ENCODE measurements at places on chromosomes 4 and X.
A peak's percentile ranks its signal among the peaks of the same experiment; 100 is the strongest.

DNA sequence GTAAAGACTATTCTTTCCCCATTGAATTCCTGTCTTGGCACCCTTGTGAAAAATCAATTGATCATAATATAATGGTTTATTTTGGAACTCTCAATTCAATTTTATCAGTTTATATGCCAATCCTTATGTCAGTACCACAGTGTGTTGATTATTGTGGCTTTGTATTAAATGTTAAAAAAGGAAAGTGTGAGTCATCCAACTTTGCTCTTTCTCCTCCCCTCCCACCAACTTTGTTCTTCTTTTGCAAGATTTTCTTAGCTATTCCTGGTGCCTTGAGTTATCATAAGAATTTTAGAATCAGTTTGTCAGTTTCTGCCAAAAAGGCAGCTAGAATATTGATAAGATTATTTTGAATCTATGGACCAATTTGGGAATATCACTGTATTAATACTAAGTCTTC, 11.2 kb upstream of the RNF175 start:
- no peak for DNase-seq

DNA sequence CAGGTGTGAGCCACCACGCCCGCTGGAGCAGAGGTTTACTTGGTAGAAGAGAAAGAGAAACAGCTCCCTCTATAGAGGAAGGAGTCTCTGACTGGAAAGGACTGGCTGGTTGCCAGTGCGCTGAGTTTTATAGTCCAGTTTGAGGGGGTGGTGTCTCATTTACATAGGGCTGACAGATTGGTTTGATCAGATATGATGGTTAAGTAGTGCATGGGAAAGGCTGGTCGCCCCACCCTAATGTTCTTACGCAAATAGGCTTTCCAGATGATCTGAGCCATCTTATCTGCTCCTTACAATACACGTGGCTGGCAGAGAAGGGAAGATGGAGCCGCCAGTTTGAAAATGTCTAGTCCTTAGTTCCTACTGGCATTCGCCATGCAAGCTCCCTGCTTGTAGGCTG, 439.5 kb downstream of the NAF1 start:
- DNase-seq: no peak

DNA sequence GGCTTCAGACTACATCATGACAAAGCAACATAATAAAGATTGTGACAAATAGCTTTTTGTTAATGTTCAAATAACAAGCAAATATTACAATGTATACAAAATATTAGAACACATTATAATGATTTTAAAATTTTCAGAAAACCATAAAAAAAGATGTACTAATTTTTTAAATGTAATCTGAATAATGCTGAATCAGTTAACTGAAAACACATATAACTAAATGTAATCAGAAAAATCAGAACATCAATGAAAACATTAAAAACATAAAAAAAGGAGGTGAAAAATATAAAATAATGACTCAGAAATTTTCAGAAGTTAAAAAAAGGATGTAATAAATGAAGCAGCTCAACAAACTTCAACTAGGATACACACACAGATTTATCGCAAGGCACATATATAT, 53.5 kb downstream of the ZNF721 start:
- DNase-seq: no peak

DNA sequence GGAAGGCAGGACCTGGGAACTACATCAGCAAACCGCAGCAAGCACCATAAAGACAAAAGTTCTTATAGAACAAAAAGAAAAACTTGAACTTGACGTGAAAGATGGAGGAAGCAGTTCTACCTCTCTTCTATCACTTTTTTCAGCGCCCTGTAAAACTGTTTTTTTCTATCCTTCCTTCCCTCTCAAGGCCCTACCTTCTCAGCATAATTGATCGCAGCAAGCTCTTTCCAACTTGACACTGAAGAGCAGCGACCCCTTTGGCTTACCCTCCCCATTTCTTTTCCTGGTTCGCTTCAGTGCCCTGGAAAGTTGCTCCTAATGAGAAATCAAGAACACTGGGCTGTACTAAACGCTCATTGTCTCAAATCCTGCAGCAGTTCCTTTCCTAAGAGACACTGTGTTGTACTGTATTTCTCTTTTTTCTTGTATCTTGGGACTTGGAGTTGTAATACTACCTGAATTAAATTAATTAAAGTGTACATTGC, 150.6 kb upstream of the SLC4A4 start:
- peak; percentile 13 for DNase-seq

DNA sequence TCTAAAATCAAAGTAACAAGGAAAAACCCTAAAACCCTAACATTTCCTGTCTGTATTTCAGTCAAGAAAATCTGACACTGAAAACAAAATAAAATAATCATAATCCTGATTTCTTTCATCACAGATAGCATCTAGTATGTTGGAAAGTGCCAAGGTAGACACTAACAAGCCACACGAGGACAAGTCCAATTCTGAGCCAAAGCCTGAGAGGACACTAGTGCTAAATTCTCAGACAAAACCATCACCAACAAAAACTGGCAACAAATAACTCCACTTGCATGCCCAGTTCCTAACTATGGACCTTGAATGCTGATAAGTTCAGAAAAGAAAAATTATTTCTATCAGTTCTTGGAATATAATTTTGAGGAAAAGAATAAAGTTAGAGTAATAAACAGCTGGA, 113.7 kb downstream of the MANBA start:
- no peak for DNase-seq

DNA sequence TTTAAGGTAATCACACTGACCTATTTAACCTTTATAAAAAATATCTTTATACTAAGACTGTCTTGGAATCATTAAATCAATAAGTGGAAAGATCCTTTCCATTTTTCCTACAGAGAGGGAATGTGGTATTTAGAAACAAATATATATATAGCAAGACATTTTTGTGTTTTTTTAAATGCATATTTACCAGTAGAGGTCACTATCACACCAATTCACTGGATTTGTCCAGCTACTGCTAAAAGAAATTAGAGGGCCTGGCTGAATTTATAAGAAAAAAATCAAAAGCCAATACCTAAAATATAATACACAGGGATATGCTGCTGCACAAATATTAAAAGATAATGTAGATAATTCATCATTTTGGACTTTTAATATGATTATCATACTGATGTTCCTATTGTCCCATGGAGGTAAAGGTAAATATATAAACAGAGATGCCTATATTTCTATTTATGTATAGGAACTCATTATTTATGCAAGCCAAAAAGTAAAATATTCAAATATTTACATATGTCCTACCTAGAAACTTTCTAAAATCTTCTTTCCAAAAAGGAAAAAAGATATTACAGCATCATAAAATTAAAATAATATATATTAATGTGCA, 69.5 kb downstream of the PDE5A start:
- DNase-seq: no peak

DNA sequence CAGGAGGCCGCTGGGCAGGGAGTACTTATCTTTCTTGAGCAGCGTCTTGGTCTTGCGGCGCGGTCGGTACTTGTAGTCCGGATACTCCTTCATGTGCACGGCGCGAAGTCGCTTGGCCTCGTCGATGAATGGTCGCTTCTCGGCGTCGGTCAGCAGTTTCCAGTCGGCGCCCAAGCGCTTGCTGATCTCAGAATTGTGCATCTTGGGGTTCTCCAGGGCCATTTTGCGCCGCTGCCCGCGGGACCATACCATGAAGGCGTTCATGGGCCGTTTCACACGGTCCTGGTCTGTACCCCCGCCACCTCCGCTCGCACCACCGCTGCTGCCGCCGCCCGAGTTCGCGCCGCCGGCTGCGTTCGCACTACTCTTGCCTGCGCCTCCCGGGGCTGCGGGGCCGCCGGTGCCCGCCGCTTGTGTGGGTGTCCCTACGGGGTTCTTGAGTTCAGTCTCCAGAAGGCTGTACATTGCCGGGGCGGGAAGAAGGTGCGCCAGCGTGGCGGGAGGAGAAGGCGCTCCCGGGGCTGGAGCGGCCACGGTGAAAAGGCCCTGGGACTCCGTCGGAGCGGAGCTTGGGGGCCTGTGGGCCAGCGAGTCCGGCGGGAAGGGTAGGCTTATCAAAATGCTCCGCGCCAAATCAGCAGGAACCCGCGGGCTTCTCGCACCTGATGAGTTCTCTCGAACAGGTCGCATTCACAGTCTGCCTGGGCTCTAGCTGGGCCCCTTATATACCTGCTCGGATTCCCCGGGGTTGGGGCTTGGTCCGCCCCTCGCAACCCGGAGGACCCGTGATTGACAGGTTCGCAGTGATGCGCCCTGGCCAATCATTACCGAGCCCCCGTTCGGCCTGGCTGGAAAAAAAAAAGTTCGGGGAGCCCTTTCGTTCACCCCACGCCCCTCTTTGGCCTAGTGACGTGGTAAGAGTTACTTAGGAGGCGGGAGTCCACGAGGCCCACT, at the start of gene SOX3:
TSS of gene SOX3 (minus strand) at position 699 of the 954 bp plus-strand sequence. CDS start at position 690, 9 bp downstream.
- no peak for DNase-seq

DNA sequence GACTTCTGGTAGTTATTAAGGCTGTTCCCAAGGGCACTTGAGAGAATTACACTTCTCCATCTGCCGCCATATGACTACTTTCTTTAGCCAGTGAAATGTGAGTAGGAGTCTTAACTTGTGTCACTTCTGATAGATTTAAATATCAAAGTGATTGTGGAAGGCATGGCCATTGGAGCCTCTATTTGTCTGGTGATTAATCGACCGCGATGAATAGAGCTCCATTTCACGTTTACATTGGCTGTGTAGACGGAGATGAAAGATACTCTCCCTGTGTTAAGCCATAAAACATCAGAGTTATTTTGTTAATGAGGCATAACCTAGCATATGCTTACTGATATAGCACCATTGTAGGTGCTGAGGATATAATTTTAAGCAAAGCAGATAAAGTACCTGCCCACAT, 852.4 kb downstream of the CCSER1 start:
- DNase-seq: no peak

DNA sequence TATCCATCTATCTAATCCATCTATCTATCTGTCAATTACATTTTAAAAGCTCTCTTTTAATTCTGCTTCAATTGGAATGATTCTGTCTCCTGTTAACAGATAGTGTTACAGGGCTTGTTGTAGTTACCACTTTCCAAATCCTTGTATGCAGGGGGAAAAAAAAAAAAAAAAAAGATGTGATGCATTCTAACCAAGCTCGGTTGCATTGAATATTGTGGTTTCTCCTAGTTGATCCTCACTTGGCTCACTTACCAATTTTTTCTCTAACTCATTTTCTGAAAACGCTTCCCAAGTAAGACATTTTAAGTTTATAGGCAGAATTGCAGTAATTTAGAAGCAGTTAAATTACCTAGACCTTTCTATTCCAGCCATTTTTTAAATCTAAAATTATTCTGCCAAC, 327.9 kb upstream of the PITX2 start:
- no peak for DNase-seq

DNA sequence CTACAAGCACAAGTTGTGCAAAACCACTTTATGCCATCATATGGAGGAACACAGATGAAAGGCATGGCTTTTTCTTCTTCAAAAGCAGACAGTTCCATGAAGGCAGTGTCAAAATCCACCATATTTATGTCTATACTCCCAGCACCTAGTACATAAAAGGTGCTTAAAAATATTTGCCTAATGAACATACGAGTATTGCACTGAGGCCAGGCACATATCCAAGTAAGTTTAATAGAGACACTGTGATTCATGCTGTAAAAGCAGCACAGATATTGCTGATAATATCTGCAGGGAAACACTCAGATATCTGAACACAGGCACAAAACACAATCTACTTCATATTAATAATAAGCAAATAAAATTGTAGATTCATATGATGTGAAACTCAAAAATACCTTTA, 48.1 kb upstream of the CXCL8 start:
- no peak for DNase-seq

- no peak for DNase-seq
Observed at GRCh38 chr4:187603093-187604025, 392.2 kb upstream of the ZFP42 start.

DNA sequence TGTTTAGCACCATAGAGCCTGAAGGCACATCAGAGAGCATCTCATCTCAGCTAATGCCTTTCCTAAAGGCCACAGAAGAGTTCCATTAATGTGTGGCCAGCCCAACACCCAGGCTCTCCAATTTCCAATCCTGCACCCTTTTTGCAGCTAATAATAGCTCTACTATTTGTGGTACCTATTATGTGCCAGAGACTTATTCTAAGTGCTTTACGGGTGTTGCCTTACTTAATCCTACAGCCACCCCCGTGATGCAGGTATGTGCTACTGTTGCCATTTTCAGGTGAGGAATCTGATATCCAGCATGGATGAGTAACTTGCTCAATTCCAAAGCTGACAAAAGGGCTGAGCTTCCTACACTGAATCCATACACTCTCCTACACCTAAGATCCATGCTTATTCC, 217.6 kb upstream of the GALNT7 start:
- no peak for DNase-seq

GRCh38 chr4:123889507-123889906, 492.9 kb downstream of the SPRY1 start:
- DNase-seq: no peak

- no peak for DNase-seq
Observed at GRCh38 chrX:84956304-84956703, 47.4 kb upstream of the APOOL start.

DNA sequence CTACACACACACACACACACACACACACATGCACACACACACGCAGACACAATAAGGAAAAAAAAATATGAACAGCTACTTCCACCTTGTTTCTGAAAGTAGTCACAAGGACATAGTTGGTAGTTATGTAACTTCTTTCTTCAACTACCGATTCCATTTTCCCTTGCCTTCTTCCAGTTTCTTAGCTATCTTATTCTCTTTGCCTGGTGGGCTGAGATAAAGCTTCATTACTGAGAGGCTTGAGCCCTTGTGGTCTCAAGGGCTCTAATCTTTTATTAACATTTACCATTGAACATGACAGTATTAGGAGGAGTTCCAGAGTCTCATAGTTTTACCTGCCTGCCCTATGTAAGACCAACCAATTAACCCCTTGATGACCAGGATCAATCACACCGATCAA, 8.9 kb upstream of the SMIM10 start:
- DNase-seq: no peak

- no peak for DNase-seq
Observed at GRCh38 chr4:8472689-8473197, 32.2 kb downstream of the TRMT44 start.

DNA sequence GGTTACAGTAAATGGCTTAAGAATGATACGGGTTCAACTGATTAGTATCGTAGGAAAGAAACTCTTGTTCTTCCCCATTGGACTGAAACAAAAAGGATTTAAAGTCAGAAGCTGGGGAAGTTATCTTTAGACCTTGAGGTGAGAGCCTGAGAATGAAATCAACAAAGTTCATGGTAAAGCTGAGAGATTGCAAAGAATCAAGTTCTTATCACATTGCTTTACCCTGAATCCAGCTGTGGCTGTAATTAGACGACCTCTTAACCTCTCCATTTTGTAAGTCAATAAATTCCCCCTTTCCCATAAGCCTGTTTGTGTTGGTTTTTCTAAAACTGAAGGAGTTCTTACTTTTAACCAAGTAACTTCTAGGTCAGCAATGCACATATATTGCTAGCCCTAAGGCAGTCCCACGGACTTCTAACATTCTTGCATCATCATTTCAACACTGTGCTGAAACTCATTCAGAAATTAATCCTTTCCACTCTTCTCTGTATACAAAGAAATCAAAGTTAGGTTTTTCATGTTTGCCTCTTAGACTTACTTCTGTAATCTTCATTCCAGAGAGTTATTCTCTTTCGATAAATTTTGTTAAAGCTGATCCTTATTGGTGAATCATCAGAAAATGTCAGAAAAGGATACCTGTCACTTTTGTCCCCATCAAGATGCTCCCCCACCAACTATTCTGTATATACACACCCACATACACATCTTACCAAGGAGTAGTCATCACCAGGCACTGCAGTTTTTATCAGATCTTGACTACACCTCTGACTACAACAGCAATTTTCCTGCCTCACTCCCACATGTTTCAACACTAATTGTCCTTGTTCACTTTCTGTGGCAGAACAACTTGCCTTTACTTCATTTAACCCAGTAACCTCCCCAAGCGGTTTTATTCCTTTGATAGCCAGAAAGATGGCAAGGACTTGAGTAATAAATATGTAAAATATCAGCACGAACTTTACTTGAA, 77.9 kb upstream of the STK26 start:
- DNase-seq: no peak

Data from endothelial cell (in vitro differentiated cells).